ENCODE measurements at places on chromosomes 4 and X.

- no peak for DNase-seq
Measured at GRCh38 chrX:77572322-77572721, 125.1 kb downstream of the FGF16 start.

DNA sequence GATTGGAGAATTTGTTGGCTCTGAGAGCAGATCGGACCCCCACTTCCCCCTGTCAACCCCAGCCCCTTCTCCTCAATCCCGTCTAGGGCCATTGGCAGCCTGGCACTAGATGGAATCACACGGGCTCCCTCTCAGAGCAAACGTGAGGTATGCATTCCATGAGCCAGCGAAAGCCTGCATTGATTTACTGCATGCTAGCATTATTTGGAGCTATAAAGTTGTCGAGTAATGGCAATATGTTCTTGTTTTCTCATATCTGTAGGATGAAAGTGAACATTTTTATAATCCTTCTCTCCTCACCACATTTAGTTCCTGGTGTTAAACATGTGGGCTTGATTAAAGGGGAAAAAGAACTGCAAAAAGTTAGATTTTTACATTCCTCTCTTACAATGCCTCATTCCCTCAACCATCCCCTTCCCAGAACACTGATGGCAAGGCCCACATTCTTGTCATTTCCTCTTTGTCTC, 159.2 kb downstream of the SPRY1 start:
- DNase-seq, result peak; percentile 93

DNA sequence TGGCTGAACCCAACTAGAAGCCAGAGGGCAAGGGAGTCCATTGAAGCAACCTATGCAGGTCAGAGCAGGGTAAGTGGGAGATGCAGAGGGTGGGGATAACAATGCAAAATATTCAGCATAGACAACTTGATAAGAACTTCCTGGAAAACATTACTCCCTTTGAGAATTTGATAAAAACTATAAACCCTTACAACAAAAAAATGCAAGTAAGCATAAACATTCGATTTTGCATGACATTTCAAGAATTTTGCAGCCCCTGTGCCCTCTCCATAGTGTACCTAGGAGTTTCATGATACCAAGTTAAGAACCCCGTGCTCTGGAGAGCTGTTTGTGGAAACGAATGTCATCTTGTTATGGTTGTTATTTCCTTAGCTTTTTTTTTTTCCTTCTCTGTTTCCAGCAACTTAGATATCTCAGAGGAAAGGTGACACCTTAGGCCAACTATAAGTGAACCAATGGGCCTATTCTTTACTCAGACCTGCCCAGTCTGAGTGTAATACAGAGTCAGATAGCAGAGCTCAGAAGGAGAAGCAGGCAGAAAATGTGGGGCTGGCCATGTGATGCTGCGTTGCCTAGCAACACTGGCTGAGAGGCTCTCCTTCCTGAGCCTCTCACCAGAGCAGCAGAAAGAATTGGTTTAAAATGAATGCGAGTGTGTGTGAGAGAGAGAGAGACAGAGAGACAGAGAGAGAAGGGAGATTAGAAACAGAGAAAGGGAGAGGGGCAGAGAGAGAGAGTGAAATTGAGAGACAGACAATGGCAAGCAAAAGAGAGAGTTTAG, 36.7 kb upstream of the GABRQ start:
- DNase-seq, result no peak

- DNase-seq, result no peak
Measured at GRCh38 chr4:19809989-19810388, 441.7 kb upstream of the SLIT2 start.

DNA sequence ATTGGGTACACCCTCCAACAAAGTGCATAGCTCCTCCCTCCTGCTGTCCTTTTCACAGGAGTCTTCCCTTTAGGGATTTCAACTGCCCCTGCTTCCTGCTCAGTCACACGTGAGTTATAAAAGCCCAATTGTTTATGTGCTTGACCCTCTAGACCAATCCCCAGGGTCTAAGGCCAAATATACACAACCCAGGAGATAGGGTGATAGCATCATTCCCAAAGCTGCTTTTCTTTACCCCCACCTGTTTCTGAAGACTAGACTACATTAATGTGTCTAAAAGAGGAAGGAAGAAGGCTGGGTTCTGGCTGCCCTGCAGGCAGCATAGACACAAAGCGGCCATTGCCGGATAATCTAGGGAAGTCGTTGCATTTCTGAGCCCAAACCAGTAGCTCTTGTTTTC, 526.7 kb upstream of the FRG1 start:
- no peak for DNase-seq

DNA sequence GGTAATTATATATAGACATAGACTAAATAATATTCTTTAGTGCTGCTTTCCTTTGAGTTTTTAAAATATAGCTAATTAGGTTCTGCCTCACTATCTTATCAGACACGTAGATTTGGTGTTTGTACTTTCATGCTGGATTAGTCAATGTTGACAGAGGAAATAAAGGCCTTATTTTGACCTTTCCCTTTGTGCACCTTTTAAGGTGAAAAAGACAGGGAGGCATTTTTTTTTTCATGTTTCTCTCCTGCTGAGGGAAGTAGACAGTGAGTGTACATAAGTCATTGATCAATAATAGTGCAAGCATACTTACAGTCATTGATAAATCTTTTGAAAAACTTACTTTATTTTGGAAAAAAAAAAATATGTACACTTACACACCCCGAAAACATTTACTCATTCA, 467.8 kb downstream of the GRXCR1 start:
- no peak for DNase-seq

DNA sequence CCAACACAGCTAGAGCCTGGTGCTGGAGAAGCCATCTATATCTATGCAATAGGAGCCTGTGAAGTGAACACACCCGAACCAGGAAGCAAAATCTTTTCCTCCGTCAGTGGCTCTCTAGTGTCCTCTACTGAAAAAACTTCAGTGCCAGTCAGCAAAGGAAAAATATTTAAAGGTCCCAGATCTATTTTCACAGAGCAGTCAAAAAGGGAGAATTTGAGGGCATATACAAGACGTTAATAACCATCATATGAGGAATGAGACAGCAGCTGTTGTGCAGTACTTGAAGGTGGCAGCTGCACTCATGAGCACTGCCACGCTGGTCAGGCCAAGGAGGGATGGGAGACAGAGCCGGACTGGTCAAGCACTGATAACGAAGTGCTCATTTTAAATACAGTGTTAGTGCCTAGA, 14.4 kb downstream of the MCUB start:
- DNase-seq, result no peak

- DNase-seq, result no peak
Measured at GRCh38 chr4:184448141-184448540, 26.2 kb downstream of the IRF2 start.

- DNase-seq, result no peak
Measured at GRCh38 chr4:177051473-177052060, 258.1 kb upstream of the NEIL3 start.

GRCh38 chr4:8708401-8709021, 115.9 kb downstream of the CPZ start:
- no peak for DNase-seq

DNA sequence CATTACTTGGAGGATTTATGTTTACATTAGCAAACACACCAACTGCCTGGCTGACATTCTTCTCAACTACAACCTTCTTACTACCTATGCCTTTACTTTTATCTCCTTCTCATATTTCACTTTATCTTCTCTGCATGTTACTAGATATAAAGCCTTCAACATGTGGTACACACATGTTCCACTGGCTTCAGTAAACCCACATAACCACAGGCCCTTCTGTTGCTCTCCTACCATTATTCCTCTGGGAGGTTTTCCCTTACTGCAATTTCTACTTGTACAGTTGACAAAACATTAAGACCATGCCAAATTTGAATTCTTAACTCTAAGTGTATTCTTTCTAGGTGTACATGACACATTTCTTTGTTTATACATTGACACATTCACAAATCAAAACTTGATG, 133.1 kb downstream of the ARAP2 start:
- peak; percentile 55 for DNase-seq

GRCh38 chr4:147851135-147851534, 119.2 kb downstream of the ARHGAP10 start:
- DNase-seq, result no peak

DNA sequence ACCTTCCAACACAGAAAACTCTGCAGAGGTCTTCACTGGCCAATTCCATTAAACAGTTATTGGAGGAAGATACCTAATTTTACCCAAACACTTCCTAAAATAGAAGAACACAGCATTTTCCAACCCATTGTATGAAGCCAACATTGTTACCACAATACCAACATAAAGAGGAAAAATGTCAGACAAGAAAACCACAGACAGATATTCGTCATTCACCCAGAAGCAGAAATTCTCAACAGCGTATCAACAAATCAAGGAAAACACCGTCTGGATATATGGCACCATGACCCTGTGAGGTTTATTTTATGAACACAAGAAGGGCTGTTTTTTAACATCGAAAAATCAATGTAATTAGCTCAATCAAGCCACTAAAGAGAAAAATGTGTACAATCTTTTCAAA, 255.6 kb downstream of the ASMT start:
- DNase-seq, result peak; percentile 4

- DNase-seq, result peak; percentile 31
Measured at GRCh38 chrX:24282381-24283126, 31.3 kb downstream of the SUPT20HL2 start.

DNA sequence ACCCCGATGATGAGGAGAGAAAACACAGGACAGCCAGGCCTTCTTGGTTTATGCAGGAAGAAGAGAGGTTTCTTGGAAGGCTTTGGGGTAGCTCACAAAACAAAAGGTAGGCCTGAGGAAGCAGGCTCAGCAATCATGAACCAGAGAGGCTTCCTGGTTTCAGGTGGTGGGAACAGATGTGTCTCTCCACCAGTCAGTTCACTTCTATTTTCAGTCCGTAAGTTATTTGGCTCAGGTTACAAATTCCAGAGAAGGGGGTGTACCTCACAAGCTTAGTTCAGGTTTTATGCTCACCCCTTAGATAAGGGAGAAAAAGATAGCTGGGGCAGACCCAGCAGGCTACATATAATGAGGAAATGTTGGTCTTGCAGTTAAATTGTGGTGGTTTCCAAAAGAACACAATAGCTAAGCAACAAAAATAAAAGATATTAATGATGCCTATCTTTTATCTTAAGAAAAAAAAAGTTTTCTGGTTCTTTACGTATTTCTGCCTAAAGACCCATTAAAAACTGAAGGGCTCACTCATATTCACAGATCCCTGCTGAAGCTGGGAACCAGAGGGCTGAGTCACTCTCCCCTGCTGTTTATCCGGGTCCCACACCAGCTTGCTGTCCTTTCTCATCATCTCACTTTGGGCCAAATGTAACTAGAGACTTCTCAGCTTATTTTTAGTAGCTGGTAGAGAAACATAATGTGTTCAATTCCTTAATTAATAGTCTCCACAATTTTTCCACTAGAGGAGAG, 177.0 kb downstream of the CAMK2D start:
- peak; percentile 86 for DNase-seq

GRCh38 chr4:151409470-151410313, 716 bp downstream of the FHIP1A start:
- no peak for DNase-seq

DNA sequence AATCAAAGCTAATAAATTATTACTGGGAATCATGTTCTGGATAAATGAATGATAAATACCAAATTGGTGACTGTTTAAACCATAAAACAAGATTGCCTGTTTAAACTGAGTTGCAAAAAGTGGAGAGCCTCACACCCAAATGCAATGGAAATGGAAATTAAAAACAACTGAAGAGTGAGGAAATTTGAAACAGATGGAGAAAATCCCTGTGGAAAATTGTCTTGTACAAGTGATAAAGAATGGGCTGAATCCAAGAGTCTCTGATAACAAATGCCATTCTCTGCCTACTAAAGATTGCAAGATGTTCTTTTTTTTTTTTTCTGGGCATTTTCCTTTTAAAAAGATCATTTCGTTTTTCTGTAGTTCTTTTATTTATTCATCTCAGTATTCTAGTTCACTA, 426.3 kb downstream of the NLGN4X start:
- peak; percentile 22 for DNase-seq

- no peak for DNase-seq
Measured at GRCh38 chr4:139783741-139784484, 118.3 kb downstream of the MGST2 start.

DNA sequence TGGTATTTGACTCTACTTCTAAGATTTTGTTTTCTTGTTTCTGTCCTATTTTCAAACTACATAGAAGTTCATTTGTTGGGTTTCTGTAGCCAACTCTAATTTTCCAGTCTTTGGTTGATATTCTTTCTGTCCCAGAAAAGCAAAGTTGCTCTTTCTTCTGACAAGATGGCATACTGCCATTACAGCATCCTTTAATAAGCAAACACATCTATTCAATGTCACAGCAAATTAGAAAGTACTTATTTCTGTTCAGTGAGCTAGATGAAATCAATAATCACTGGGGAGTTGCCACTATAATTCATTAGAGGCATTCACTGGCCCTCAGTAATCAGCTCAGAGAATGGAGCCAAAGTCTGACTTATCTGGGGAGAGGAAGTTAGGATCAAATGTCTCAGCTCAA, 1258.0 kb upstream of the IGFBP7 start:
- no peak for DNase-seq

DNA sequence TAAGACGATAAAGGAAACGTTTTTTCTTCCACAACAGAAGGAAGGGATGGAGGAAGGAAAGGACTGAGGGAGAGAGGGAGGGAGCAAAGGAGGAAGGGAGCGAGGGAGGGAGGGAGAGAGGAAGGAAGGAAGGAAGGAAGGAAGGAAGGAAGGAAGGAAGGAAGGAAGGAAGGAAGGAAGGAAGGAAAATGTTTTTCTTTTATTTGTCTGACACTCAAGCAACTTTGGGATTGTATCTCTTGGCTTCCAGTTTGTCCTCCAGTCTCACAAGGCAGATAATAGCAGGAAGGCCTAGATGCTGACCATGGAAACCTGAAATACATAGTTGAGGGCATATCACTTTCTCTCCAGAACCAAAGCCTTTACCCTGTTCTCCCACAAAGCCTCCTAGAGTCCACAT, 226.7 kb downstream of the ZNF674 start:
- DNase-seq, result no peak

GRCh38 chr4:41221850-41222645, 7.7 kb upstream of the APBB2 start:
- no peak for DNase-seq

All from fibroblast of skin of right quadriceps (primary cell).